PC-9 (cell line): ENCODE measurements at places on chromosomes 16 and 17.

DNA sequence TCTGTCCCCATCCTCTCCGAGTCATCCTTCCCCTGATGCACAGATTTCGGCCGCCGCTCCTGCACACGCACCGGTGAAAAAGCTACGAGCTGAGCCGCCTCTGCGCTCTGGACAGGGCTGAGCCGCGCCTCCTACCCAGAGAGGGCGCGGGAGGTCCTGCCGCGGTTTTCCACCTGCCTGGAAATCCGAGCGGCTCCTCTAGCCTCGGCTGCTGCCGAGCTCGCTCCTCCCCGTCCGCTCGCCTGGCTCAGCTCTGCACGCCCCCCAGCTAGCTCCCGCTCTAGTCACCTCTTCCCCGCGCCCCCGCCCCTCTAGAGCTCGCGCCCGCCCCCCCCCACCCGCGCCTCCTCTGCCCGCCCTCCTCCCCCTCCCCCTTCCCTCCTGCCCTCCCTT lies 198 bp upstream of the SHISA9 start:
- DNase-seq: peak; percentile 89

- no peak for DNase-seq
Measured at GRCh38 chr16:19771040-19771439, 53.0 kb downstream of the IQCK start.

DNA sequence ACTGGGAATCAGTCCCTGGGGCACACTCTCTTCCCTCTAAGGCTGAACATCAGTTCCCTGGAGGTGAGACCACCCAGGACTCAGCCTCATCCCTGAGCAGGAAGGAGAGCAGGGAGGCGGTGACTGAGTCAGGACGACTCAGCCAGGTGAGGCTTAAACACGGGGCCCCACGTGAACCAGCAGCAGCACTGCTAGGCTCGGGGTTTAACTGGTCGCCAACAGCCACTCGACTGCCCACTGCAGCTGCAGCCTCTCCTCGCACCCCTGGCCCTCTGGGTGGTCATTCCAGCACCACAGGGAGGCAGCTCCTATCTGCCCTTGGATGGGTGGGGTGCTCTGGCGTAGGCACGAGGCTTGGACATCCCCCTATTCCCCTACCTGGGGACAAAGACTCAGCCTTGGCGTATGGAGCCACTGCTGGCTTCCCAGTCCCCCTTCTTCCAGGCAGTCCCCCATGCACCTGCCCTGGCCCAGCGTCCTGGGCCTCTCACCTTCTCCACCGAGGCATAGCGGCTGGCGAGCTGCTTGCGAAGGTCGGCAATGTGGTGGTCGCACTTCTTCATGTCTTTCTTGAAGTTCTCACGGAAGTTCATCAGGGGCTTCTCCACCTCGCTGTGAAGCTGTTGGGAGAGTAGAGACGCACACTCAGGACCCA lies 21.2 kb upstream of the RCVRN start:
- DNase-seq: no peak

DNA sequence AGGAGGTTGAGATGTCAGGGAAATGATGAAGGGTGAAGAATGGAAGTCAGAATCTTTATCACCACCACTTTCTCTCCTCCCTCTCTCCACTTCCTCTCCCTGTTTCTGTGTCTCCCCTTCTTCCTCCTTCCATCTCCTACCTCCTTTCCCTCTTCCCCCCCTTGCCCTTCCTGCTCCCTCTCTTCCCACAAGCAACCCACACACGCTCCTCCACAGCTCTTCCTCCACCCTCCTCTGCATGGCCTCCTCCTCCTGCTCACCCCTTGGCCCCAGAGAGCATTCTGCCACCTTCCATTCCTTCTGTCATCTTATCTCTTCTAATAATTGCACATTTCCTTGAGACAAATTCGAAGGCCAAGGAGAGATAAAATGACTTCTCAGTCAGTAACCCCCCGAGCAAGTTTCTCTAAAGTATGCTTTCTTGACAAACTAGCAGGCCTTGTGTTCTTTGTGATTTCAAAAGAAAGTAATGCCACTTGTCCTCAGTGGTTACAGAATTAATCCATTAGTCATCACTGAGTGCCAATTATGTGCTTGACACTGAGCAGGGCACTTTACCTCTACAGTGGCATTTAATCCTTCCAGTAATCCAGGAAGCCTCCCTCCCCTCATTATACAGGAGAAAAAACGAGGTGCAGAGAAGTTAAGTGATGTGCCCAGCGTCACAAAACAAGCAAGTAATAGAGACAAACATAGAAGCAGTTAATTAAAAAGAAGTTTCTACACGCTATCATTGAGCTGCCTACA lies 72.3 kb upstream of the CCL1 start:
- no peak for DNase-seq

DNA sequence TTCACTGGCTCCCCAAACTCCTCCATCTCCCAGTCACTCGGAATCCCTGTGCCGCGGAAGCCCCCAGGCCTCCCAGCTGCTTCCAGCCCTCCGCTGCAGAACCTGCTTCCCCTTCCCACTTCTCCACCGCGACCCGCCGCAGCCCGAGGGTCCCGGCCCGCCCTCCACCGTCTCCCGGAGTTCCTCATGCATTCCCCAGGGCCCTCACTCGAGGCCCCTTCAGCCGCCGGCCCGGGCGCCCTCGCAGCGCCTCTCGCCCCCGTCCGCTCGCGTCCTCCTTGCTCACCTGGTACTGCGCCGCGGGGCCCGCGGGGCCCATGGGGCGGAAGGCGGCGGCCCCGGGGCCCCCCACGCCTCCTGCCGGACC lies 329 bp downstream of the SMARCD2 start:
- DNase-seq: no peak

GRCh38 chr17:75783803-75784472 lies 668 bp upstream of the UNK start:
- DNase-seq: no peak

- DNase-seq: no peak
Measured at GRCh38 chr17:4600563-4600962, 16.2 kb downstream of the SMTNL2 start.

DNA sequence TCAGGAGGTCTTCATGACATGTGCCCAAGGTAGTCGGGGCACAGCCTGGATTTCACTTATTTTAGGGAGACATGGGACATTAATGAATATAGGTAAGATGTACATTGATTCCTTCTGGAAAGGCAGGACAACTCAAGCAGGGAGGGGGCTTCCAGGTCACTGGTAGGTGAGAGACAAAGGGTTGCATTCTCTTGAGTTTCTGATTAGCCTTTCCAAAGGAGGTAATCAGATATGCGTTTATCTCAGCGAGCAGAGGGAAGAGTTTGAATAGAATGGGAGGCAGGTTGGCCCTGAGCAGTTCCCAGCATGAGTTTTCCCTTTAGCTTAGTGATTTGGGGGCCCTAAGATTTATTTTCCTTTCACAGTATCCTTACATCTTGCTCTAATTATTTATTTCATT lies 443.8 kb upstream of the EEF2KMT start:
- no peak for DNase-seq

GRCh38 chr16:88747588-88748301 lies 37.3 kb downstream of the PIEZO1 start:
- DNase-seq: peak; percentile 74

DNA sequence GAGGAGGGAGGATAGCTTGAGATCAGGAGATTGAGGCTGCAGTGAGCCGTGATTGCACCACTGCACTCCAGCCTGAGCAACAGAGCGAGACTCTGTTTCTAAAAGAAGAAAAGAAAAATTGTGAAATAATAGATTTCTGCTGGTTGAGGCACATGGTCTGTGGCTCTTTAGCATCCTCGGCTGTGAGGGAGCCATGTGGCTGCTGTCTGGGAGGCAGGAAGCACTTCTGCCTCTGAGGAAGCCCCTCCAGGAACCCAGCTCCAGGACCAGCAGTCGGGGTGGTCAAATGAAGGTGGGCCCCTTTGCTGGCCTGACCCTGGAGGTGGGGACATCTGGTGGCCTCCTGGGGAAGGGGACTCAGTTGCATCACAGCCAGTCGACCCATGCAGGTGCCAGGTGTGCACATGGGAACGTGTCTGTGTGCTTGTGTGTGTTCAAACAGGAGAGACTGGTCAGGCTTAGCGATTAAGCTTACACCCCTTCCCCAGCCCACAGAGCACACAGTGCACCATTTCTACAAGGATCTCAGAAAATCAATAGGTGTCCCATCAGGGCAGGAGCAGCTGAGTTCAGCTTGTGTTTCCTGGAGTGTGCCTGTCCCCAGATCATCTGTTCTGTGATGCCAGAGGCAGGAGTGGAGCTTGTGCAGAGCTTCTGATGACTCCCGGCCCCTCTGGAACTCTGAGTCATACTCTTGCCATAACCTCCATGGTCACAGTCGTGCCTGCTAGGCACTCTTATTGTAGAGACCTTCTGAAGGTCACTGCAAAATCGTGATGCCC lies 24.3 kb upstream of the MGAT5B start:
- no peak for DNase-seq

GRCh38 chr16:56202036-56202435 lies 10.7 kb downstream of the GNAO1 start:
- no peak for DNase-seq

DNA sequence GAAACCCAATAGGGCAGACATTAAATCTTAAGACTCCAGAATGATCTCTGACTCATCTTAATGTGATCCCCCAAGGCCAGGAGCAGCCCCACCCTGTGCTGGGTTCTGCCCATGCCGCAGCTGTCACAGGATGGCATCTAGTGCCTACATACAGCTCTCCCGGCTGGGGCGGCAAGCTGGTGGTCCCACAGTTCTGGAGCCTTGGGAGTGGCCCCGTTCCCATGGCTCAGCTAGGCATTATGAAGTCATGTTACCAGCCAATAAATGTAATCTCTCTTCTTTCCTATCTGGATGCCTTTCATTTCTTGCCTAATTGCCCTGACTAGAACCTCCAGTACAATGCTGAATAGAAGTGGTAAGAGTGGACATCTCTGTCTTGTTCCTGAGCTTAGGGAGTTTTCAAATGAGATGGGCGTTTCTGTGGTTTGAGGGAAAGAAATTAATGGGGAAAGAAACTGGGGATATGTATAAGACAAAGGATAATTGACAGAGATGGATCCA lies 95.7 kb upstream of the DNAH17 start:
- DNase-seq: no peak

DNA sequence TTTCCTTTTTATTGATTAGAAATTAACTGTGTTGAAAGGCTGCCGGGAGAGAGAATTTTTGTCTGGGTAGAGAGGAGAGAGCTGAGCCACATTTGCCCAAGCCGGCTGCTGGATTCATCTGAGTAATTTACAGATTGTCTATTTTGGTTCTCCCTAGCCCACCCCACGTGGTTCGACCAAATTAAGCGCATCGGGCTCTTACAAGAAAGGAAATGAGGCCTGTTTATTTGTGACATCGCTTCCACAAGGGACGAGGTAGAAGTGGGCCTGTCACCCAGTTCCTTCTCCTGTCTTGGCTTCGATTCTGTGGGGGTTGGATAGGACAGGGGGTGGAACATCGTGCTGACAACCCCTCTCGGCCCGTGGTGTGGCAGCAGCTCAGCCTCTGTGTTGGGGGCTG lies 42.9 kb downstream of the SYT17 start:
- no peak for DNase-seq

DNA sequence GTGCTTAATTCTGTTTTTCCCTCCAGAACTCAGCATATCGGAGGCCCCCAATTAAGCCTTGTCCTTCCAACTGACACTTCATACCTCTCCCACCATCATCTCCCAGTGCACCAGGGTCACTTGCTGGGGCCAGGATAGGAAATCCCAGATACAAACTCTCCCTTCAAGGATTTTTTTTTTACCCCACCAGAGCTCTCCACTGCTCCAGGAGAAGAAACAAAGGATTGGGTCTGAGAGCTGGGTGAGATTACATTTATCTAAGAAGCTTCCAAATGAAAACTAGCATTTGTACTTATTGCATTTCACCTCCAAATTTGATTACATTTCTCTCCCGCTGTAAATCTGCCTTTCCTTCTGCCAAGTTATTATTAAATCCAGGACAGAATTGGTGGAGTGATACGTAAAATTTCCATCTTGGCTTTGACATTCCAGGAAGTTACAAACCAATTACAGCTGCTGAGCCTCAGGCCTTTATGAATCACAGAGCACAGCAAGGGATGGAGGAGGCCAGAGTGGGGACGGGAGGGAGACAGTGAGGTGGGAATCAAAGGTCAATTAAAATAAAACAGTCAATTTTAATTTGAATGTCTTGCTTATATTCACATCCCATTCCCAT lies 123.5 kb downstream of the USP31 start:
- no peak for DNase-seq

- DNase-seq: no peak
Measured at GRCh38 chr16:83109490-83110125, 482.8 kb downstream of the CDH13 start.

- DNase-seq: peak; percentile 75
Measured at GRCh38 chr17:39404542-39405378, 3.3 kb upstream of the FBXL20 start.

GRCh38 chr16:3121851-3122467 lies 9.6 kb downstream of the ZNF205 start:
- no peak for DNase-seq

- peak; percentile 30 for DNase-seq
Measured at GRCh38 chr17:28008513-28008912, 34.0 kb upstream of the NLK start.

DNA sequence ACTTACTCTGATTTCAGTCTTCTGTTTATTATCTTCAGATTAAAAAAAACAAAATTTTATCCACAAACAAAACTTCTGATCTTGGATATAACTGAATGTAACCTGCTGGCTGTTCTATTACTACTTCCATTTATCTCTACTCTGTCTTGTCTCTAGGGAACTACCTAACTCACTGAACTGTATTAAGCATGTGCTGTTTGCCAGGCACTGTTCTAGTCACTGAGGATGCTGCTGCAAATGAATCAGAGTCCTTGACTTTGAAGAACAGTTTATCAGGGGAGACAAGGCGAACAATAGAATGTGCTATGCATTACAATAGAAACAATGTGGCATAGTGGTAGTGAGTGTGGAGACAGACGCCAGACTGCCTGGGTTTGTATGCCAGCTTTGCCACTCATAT lies 2.3 kb upstream of the ANKRD40 start:
- no peak for DNase-seq

GRCh38 chr16:27222249-27223225 lies 19.2 kb downstream of the KDM8 start:
- no peak for DNase-seq

GRCh38 chr17:47204722-47205418 lies 4.3 kb upstream of the MYL4 start:
- peak; percentile 9 for DNase-seq

DNA sequence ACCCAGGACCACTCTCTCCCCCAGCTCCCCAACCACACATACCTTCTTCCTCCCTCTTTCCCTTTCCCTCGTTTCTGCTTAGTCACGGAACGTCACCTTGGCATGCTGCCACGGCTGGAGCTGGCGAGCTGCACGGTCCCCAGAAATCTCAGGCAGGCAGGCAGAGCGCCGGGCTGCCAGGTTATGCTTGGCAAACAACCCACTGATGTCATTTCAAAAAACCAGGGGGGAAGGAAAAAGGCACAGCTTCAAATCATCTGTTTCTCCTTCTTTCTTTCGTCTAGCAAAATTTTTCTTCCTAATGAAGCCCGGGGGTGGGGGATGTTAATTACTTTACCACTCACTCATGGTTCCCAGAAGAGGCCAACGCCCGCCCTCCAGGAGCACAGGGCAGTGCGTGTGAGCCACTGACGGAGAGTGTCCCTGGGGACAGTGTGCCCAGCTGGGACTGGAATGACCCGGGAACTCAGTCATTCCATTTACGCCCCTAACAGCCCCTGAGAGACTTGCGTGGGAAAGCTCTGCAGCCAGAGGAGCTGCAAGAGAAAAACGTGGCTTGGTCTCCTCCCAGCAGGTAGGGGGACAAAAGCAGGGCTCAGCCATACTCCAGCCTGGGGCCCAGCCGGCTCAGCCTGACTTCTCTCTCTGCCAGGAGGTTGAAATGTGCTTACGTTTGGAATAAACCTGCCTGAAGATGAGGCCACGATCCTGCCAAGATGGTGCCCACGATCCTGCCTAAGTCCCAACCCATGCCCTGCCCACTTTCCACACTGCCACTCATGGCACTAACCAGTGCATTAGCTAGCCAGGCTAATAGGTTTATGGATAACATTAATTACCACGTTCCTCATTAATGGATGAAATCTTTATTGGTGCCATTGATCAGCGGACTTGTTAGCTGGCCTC lies 198.9 kb downstream of the ZFHX3 start:
- peak; percentile 73 for DNase-seq
